ENCODE measurements at places on chromosomes 7 and 10.

DNA sequence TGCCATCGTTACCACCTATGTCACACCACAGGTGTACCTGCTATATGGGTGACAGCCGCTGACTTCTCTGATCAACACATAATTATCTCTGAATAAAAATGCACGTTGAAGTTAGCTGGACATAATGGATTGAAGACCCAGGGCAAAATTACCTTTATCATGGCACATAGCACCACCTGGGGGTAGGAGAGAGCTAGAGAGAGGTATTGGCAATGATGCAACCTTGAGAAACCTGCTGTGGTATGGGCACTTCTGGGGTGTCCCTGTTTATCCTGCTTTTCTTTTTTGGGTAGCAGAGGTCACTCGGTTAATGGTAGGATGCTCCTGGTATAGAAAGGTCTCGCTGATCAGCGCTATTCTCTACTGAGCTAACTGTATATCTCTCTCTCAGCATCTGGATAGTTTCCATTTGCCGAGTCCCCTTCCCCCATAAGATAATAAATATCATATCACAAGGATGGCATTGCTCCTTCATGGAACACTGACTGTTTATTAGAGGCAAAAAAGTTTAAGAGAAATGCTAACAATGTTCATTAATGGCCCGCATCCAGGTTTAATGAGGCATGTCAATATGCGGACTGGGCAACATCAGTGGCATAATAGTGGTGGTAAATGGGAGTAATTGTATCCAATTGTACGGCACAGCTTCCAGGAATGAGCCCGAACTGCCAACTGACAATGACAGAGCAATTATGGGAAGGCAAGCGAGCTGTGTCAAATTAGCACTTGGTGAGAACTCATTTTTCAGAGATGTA is 323.1 kb downstream of the TFEC start:
- no peak for DNase-seq

DNA sequence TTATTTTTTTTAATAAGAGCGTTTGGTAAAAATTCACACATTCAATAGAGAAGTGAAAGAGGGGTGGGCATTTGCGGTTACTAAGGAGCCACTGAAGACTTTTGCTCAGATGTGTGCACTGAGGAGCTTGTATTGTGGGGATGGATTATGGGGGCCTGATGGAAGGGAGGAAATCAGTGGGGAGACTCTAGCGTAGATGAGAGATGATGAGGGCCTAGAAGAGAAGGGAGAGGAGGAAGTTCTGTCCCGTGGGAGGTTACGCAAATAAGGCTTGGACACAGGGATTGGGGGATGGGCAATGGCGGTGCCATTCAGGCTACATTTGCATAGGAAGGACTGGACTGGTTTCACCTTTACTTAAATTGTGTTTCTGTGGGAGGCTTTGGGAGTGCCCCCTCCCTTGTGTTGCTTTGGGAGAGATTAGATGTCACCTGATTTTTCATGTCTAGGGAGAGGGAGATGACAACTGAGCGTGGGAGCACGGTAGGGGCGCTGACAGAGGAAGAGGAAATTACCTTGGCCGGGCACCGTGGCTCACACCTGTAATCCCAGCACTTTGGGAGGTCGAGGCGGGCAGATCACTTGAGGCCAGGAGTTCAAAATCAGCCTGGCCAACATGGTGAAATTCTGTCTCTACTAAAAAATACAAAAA is 2.2 kb upstream of the HIP1 start:
- DNase-seq, result no peak

GRCh38 chr7:74289659-74290552 is 699 bp downstream of the CLIP2 start:
- no peak for DNase-seq

DNA sequence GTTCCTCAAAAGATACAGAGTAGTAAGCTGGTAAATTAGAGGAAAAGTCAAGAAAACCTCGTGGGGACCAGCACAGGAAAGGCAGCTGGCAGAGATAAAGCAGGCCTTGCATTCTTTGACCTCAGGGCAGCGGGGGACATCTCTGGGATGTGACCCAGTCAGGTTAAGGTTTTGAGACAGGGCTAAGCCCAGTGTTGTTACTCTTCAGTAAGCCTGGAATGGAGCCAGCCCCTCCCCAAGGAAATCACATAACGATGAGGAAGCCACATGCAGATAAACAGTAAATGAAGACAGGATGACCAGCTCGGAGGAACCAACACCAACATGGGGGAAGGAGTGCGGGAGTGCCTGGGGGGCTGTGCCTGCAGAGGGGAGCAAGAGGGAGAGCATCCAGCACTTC is 99.6 kb downstream of the JAZF1 start:
- no peak for DNase-seq

- no peak for DNase-seq
These were observed 72.6 kb downstream of the ADAM12 start for GRCh38 chr10:126315494-126316177.

DNA sequence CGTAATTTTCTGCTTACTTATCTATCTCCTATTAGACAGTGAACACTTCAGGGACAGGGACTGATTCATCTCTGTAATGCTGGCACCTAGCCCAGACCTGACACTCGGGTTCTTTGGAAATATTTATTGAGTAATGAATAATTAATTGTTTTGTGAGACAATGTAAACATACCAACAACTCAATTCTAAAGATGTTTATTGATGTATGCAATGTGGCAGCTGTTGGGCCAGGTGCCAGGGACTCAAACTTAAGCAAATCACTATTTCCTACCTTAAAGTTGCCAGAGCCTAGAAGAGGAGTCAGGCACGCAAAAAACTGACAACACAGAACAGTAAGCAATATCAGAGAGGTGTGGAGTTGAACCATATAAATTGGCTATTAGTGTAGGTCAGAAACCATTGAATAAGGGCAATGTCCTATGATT is 63.6 kb upstream of the BMPER start:
- DNase-seq, result no peak
